ENCODE measurements at places on chromosomes 3 and 15.

DNA sequence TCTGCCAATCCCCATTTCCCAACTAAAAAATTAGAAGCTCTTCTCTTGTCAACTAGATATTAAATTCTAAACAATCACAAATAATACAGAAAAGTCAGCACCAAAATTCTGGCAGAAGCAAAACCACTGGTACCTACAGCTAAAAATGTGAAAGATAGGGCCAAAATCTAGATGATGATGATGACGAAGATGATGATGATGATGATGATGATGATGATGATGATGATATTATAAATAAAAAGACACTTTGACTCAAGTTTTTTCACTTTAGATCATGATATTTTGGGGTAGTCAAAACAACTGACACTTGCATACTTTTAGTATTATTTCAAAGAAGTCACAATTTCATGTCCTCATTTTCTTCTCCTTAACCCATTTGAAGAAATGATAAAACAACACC lies 470.1 kb upstream of the NR2F2 start:
- DNase-seq = no peak

- no peak for DNase-seq
Measured at GRCh38 chr3:196356556-196356955, 18.4 kb upstream of the TM4SF19 start.

DNA sequence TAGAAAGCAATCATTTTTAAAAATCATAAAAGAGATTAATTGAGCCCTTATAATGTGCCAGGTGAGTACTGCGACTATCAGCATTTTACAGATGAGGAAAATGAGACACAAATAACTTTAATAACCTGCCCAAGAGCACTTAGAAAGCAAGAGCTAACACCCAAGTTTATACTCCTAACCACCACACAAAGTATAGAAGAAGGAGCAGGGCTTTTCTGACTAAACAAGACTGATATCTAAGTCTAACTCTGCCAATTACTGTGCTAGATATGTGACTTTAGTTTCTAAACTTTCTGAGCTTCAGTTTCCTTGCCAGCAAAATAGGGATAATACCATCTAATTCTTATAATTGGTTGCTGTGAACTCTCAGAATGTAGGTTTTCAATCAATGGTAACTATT lies 47.7 kb downstream of the TNIK start:
- no peak for DNase-seq

DNA sequence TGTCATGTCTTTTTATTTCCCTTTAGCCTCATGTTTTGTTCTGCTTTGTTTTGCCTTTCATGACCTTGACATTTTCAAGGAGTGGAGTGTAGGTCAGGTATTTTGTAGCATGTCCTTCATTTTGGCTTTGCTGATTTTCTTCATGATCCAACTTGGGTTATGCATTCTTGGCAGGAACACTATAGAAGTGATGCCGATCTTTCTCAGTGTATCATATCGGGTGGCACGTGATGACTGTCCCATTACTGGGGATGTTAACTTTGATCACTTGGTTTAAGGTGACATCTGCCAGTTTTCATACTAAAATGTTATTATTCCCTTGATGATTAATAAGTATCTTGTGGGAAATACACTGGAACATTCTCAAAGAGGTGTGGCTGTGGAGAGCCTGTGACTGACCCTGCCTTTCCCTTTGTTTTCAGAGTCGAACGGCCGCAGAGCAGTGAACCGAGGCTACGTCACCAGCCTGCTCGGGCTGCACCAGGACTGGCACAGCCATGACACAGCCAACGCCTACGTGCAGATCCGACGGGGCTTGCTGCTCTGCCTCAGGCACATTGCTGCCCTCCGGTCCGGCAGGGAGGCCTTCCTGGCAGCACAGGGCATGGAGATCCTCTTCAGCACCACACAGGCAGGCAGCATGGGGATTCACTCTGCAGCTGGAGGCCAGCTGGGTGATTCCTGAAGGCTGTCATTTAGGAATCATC lies 167.7 kb downstream of the AGBL1 start:
- no peak for DNase-seq

- no peak for DNase-seq
Measured at GRCh38 chr15:71565006-71565405, 245.3 kb upstream of the NR2E3 start.

DNA sequence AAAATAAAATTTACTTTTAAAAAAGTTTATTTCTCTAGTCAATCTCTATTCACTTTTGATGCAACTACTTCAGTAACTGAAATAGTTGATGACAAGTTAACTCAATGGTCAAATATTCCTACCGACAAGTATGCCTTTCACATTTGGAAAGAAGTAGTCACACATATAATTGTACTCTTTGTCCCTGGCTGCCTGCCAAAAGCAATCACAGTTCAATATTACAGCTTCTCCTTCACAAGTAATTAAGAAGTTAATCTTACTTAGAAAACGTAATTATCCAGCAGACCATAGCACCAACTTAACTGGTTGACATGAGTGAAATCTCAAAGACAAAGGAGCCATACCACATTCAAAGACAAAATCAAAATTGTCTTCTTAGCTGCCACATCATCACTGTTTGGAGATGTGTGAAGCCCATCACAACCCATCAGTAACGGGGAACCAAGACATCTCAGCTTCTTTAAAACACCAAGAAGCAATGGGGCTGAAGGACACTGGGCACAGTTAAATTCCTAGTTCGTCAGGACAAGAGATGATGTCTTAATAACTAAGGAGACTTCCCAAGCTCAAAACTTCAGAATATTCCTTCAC lies 86.1 kb downstream of the PLCH1 start:
- DNase-seq = no peak

DNA sequence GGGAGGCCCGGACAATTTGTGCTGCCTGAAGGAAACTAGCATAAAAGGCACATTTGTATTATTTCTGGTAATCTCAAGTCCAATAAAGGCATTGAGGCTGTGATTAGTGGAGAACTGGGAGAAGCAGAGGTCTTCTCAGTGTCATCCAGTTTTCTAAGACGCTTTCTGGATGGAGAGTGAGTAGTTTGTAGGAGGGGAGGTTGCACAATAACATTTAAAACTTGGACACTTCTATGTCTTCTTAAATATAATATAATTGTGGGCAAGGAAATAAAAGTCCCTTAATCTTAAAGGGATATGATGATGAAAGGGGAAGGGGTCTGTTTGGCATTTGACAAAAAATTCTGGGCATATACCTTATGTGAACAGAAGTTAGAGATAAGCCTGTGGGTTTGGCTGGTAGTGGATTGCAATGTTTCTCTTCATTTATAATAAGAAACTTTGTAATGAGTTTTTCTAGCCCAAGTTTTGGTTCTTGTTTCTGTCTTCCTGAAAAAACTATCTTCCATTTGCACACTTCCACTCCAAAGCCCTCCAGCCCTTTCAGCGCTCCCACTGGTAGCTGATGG lies 291.6 kb upstream of the TGFBR2 start:
- DNase-seq = no peak

Measured in fibroblast of lung (primary cell).